ENCODE measurements at places on chromosomes 3 and 15.

DNA sequence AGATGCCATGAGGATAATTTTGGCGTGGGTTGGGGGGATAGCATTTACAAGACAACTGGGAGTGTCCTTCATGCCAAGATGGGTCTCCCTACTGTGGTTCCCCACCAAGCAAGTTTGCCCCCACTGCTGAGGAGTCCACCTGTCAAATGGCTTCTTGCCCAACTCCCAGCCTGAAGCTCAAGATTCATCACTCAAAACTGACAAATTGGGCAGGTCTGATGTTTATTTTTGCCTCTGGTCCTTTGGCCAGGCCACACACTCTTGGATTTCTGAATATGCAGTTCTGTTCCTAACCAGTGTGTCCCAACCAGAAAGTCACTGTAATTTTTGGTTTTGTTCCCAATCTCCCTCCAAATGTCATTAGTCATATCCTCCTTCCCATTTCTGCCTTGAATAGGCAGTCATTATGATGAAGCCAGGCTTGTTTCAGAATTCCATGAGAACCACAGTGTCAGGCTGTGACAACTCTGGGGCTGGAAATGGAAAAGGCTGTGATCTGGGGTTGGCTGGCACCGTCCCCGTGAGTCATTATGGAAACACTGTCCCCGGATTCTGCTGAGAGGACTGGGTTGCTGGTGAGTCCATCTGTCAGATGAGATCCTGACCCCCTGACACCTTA is 29.3 kb upstream of the MEF2A start:
- H3K27me3 ChIP-seq: no peaks in the 10 kb centered on the region
- H3K4me3 ChIP-seq: no peak overlapping the region
- H3K4me1 ChIP-seq: no peaks in the 10 kb centered on the region
- no peak overlapping the region for H3K27ac ChIP-seq
- DNase-seq: peak; percentile 27

DNA sequence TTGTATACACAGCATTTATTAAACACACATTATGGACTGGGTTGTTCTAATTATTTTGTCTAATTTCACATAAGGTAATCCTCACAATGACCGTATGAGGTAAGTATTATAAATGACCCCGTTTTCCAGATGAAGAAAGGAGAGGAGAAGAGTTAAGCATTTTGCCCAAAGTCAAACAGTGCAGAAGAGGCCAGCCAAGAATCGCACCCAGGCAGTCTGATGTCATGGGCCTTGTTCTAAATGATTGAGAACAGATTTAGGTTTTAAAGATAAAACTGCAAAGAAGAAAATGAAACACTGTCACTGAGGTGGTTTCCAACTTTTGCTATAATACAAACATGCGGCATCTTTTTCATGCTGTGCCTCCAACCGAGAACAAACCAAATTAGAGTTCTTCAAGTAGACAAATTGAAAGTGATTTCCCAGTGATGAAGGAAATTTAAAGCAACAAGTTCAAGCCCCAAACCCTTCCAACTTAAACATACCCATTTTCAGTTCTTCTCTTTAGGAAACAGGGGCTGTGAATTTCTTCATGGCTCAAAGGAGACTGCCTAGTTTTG is 155.3 kb downstream of the THRB start:
- no peak overlapping the region for H3K27ac ChIP-seq
- H3K36me3 ChIP-seq: no peaks in the 10 kb centered on the region

GRCh38 chr15:89808160-89808870 is 6.3 kb downstream of the ANPEP start:
- H3K4me3 ChIP-seq: no peak overlapping the region
- H3K36me3 ChIP-seq: peaks cover 2% of the 10 kb centered on the region
- H3K4me1 ChIP-seq: no peaks in the 10 kb centered on the region
- DNase-seq: no peak
- no peaks in the 10 kb centered on the region for H3K27me3 ChIP-seq

DNA sequence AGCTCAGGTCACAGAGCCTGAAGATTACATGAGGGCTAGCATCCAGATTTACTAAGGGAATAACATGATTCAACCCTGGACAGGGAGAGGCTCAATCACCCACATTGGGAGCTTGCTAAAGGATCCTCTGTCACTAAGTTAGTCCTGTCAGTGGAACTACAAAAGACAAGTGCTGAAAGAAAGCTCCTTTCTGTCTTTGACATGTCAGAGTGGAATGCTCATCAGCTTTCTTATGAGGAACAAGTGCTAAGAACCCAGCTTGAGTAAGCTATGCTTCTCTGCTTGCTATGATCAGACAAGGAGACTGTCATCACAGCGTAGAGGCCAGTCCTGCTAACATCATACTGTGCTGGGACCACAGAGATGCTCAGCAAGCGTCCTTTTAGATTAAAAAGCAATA is 74.5 kb downstream of the MB21D2 start:
- H3K36me3 ChIP-seq: no peaks in the 10 kb centered on the region
- no peak overlapping the region for H3K4me3 ChIP-seq
- no peak for DNase-seq
- H3K27me3 ChIP-seq: no peaks in the 10 kb centered on the region
- H3K27ac ChIP-seq: no peak overlapping the region
- H3K4me1 ChIP-seq: no peaks in the 10 kb centered on the region

DNA sequence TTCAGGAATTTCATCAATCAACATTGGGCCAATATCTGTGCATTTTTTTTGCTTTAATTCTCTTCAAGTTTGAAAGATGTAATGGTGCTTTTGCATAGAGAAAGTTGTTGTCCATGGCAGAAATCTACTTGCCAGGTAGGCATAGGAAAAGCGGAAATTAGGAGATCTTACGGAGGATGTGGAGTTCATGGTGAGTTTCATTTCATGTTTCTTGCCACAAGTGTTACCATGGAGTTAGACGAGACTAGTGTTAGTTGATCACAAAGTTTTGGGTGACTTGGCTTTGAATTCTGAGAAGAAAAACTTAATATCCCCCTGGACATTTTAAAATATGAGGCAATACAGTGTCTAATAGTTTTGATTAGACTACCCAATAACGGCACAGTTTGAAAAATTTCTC is 1.0 kb upstream of the P2RY13 start:
- DNase-seq: no peak
- no peaks in the 10 kb centered on the region for H3K27me3 ChIP-seq
- no peaks in the 10 kb centered on the region for H3K36me3 ChIP-seq
- H3K4me1 ChIP-seq: no peaks in the 10 kb centered on the region
- H3K4me3 ChIP-seq: no peak overlapping the region

- no peaks in the 10 kb centered on the region for H3K4me1 ChIP-seq
- no peak overlapping the region for H3K4me3 ChIP-seq
- H3K36me3 ChIP-seq: no peaks in the 10 kb centered on the region
- DNase-seq: no peak
Observed at GRCh38 chr3:126965526-126966080, 17.3 kb upstream of the PLXNA1 start.

GRCh38 chr3:144085964-144086363 is 114.3 kb downstream of the DIPK2A start:
- DNase-seq: peak; percentile 68
- H3K4me3 ChIP-seq: no peak overlapping the region
- H3K27ac ChIP-seq: no peak overlapping the region
- H3K36me3 ChIP-seq: no peaks in the 10 kb centered on the region

- no peaks in the 10 kb centered on the region for H3K4me1 ChIP-seq
- no peaks in the 10 kb centered on the region for H3K27me3 ChIP-seq
- no peak for DNase-seq
- no peak overlapping the region for H3K4me3 ChIP-seq
- H3K27ac ChIP-seq: no peak overlapping the region
- no peaks in the 10 kb centered on the region for H3K36me3 ChIP-seq
Observed at GRCh38 chr15:63872759-63873510, 39.2 kb upstream of the HERC1 start.

DNA sequence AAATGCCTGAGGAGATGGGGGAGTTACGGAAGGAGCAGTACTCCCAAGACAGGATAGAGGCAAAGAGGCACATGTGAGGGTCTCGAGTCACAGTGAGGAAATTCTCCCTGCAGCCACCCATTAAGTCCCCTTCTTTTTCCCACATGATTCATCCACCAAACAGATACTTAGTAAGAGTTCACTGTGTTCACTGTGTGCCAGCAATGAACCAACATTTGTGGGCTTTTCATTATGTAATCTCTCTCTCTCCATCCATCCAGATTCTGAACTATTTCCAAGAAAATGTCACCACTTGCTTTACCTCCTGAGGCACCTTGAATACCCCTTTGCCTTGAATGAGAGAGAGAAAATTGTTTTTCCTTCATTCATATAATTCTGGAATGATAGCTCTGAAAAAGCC is 24.6 kb upstream of the LRRFIP2 start:
- H3K36me3 ChIP-seq: no peaks in the 10 kb centered on the region
- H3K4me3 ChIP-seq: no peak overlapping the region
- H3K4me1 ChIP-seq: no peaks in the 10 kb centered on the region

GRCh38 chr3:18740631-18741583 is 315.8 kb upstream of the SATB1 start:
- H3K27ac ChIP-seq: no peak overlapping the region
- no peaks in the 10 kb centered on the region for H3K4me1 ChIP-seq
- no peaks in the 10 kb centered on the region for H3K27me3 ChIP-seq
- no peaks in the 10 kb centered on the region for H3K36me3 ChIP-seq
- H3K4me3 ChIP-seq: no peak overlapping the region

GRCh38 chr3:178971614-178972013 is 100.0 kb downstream of the ZMAT3 start:
- no peak overlapping the region for H3K27ac ChIP-seq
- H3K27me3 ChIP-seq: no peaks in the 10 kb centered on the region
- no peaks in the 10 kb centered on the region for H3K4me1 ChIP-seq
- no peak overlapping the region for H3K4me3 ChIP-seq
- H3K36me3 ChIP-seq: no peaks in the 10 kb centered on the region

DNA sequence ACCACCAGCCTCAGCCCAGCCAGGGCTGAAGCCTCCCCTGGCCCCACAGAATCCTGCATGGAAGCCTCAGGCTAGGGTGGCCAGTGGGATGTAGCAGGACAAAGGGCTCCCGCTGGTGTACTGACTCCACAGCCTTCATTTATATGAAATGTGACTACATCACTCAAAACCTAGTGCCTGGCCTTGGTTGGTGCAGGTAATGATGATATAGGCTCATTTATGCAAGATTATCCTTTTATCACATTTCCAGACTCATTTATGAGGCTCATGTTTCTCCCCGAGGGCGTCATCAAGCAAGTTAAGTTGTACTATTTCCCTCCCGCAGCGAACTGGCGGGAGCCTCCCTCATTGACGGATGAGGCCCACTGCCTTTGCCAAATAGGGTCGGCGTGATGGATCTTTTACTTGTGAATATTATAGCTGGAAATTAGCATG is 179.1 kb upstream of the SMAD3 start:
- no peak for DNase-seq
- H3K4me3 ChIP-seq: no peak overlapping the region
- no peaks in the 10 kb centered on the region for H3K36me3 ChIP-seq
- H3K4me1 ChIP-seq: peaks cover 5% of the 10 kb centered on the region
- no peak overlapping the region for H3K27ac ChIP-seq

DNA sequence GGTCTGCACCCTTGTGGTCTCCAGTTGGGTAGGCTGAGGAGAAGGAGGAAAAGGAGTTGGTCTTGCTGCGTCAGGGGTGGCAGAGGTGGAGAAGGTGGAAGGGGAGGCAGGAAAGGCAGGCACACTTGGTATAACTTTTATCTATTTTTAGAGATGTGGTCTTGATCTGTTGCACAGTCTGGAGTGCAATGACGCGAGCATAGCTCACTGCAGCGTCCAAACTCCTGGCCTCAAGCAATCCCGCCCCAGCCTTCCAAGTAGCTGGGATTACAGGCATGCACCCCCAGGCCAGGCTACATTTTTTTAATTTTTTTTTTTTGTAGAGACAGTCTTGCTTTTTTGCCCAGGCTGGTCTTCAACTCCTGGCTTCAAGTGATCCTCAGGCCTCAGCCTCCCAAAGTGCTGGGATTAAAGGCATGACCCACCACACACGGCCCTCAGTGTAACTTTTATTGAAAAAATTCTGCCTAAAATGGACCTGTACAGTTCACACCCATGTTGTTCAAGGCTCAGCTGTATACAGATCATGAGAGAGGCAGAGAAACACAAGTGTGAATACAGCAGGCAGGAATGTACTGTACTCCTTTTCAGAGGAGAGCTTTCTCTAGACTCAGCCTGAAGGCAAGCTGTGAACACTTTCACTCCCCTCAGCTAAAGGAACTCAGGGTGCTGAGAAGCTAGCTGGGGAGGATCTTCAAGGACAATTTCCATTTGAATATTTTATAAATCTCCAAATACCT is 2.1 kb upstream of the RHOV start:
- H3K4me3 ChIP-seq: no peak overlapping the region
- H3K36me3 ChIP-seq: no peaks in the 10 kb centered on the region
- H3K27ac ChIP-seq: no peak overlapping the region
- H3K27me3 ChIP-seq: no peaks in the 10 kb centered on the region
- DNase-seq: no peak

DNA sequence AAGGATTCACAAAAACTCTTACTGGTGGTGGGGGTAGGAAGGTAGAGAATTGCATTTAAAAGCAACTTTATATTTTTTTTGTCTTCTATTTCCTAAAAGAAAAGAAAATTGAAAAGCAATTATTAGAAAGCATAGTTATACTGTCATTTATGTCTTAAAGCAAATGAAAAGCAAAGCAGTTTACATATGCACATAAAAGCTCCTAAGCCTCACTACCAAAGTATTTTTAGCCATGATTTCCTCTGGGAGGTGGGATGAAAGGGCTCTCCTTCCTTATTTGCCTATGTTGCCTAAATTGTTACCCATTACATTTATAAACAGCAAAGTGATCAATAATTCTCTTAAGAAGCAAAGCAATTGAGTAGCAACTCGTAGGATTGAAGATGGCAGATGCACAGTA is 7.0 kb downstream of the ZNF445 start:
- no peak overlapping the region for H3K4me3 ChIP-seq
- no peak overlapping the region for H3K27ac ChIP-seq
- no peaks in the 10 kb centered on the region for H3K27me3 ChIP-seq
- no peaks in the 10 kb centered on the region for H3K4me1 ChIP-seq
- no peak for DNase-seq

- no peak for DNase-seq
- H3K27me3 ChIP-seq: no peaks in the 10 kb centered on the region
- no peak overlapping the region for H3K27ac ChIP-seq
- H3K36me3 ChIP-seq: no peaks in the 10 kb centered on the region
Observed at GRCh38 chr3:48516571-48516970, 12.6 kb upstream of the SHISA5 start.

DNA sequence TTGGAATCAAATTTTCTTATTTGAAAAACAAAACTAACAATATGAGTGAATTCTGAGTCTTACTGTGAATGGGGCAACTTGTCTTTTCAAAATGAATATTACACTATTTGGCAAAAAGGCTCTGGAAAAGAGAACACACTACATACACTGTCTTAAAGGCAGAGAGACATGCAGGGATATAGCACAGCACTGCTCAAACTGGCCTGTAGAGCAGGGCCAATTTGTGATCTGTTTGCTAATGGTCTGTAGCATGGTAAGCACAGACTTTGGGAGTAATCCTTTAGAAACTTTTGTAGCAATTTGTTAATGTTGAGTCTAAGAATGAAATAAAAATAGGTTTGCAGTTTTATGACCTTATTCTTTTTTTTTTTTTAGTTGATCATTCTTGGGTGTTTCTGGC is 679.8 kb upstream of the SGO1 start:
- no peak overlapping the region for H3K27ac ChIP-seq
- DNase-seq: no peak
- no peaks in the 10 kb centered on the region for H3K4me1 ChIP-seq
- H3K27me3 ChIP-seq: no peaks in the 10 kb centered on the region

GRCh38 chr15:79185199-79185598 is 94.6 kb upstream of the RASGRF1 start:
- H3K4me1 ChIP-seq: no peaks in the 10 kb centered on the region
- no peak for DNase-seq
- no peak overlapping the region for H3K27ac ChIP-seq
- no peaks in the 10 kb centered on the region for H3K36me3 ChIP-seq
- no peak overlapping the region for H3K4me3 ChIP-seq

- no peaks in the 10 kb centered on the region for H3K27me3 ChIP-seq
- H3K4me3 ChIP-seq: no peak overlapping the region
Observed at GRCh38 chr15:55827204-55827603, 84.3 kb upstream of the PRTG start.
